ENCODE measurements at places on chromosomes 6 and 20. TPM values are rescaled to one million over a fixed set of nuclear protein-coding genes. Genes with fewer than 3 reads are reported as not detected.
A peak's percentile ranks its signal among the peaks of the same experiment; 100 is the strongest.

DNA sequence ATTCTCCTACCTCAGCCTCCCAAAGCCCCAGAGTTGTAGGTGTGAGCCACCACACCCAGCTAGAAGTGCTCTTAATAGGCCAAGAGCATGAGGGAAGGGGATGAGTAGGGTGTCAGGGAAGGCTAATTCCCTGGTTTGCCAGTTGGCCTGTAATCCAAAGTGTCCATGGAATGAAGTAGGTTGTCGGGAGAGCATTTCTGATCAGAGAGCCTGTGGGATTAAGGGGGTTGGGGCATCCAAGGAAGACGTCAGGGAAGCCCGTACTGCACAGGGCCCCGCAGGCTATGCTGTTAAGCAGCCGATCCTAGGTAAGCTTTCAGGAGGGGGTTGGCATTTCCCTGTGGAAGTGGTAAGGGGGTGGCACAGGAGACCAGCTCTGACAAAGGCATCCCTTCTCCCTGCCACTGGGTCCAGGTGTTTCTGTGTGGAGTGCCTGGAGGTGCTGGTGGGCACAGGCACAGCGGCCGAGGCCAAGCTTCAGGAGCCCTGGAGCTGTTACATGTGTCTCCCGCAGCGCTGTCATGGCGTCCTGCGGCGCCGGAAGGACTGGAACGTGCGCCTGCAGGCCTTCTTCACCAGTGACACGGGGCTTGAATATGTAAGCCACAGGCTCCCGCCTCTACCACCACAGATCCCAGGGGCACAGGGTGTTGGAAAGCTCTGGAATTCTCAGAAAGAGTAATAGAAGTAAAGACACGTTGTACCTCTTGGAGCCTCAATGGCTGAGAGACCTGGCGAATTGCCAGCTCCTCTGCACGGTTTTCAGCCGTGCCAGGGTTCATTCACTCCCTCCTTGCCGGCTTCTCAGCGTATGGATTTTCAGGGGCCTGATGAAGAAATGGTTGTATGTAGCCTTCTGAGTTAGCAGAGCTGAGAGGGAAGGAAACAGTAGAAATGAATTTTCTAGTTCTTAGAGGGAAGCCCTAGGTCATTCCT lies 21.4 kb upstream of the MAPRE1 start:
- DNase-seq: no peak

DNA sequence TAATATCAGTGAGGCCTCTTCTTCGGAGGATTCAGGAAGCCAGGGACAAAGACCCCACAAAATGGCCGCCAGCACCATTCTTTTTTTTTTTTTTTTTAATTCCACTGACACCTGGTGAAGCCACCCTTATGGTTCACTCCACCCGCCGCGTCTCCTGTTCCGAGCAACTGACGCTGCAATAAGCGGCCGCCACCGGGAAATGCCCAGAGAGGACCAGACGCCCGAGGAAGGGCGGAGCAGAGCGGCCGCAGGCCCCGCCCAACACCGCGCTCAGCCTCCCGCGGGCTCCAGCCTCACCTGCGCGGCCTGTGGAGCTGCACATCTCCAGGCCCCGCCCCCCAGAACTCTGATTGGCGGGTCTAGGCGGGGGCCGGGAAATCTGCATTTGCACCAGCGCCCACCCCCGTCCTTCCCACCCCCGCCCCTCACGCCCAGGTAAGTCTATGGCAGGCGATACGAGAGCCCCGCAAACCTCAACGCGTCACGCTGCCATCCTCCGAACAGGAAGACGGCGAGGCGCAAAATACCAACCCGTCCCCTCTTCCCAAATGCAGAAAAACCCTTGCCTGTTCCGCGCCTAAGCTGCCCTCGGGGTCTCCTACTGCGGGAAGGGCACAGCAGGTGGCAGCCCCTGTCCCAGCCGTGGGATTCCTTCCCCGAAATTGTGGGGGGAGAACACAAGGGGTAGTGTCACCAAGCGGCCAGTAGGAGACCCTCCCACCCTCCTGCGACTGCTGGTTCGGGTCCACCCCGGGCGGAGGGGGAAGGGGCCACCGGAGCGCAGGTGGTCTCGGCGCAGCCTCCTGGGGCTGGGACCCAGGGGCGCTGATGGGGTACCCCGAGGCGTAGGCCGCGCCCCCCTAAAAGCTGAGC lies 960 bp downstream of the ATP9A start:
- DNase-seq: peak; percentile 88

- DNase-seq: no peak
Measured at GRCh38 chr6:13113376-13113775, 215.0 kb downstream of the TBC1D7 start.

DNA sequence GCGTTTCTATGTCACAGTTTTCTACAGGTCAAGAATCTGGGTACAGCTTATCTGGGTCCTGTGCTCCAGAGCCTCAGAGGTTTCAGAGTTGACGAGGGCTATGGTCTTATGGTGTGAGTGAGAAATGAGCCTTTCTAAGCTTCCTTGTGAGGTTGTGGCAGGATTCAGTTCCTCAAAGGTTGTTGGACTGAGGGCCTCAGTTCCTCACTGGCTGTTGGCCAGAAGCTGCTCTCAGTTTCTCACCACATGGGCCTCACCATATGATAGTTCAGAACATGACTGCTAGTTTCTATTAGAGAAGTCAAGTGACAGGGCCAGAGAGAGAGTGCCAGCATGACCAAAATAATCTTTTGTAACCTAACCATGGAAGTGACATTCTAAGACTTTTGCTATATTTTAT lies 96.1 kb downstream of the NUS1 start:
- no peak for DNase-seq

GRCh38 chr6:114362957-114363356 lies 20.1 kb upstream of the HS3ST5 start:
- DNase-seq: no peak

DNA sequence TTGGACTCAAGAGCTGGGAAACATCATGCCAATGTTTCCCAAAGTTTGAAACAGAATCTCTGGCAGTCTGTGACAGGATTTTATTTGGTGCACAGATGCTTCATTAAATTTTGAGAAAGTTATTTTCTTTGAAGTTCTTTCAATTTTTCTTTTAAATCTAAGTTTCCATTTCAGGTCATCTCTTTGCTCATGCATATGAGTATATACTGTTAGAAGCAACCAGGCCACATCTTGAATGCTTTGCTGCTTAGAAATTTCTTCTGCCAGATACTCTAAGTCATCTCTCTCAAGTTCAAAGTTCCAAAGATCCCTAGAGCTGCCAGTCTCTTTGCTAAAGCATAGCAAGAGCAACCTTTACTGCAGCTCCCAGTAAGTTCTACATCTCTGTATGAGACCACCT lies 59.1 kb upstream of the CCDC28A start:
- DNase-seq: no peak

DNA sequence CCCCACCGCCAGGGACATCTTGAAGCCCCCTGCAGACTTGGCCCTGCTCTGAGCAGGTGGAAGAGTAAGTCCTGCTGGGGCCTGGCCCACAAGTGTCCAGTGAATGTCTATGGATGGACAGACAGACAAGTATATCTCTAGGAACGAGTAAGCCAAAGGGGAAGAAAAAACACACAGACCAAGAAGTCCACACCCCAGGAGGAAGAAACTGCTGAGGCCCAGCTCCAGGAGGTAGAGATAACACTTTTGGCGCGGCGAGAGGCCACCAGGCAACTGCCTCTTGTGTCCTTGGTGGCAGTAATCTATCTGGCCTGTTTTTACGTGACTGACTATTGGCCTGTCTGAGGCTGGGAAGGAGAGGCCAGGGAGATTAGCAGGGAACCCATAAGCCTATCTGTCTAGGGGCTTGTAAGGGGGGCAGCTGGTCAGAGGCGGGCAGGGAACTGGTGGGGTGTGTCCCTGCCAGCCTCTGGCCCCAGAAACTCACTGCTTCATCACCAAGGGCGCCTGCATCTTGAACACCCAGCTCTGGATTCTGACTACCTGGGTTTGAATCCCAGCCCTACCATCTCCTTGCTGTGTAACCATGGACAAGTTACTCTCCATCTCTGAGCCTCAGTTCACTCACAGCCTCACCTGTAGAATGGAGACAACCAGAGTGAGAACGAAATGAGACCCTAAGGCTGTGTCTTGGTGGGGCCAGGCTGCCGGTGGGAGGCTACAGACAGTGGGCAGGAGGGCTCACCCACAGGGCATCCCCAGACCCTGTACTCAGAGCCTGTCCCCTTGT lies 31.3 kb downstream of the C20orf203 start:
- DNase-seq: no peak

DNA sequence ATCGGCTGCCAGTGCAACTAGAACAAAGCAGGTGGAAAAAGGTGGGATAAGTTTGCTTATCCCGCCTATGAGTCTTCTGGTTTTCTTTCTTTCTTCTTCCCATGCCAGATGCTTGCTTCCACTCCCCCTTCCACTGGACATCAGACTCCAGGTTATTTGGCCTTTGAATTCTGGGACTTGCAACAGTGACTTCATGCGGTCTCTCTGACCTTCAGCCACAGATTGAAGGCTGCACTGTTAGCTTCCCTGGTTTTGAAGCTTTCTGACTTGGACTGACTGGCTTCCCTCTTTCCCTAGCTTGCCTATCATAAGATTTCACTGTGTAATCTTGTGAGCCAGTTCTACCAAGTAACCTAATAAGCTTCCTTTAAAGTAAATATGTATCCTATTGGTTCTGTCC lies 878.4 kb upstream of the GJE1 start:
- no peak for DNase-seq

DNA sequence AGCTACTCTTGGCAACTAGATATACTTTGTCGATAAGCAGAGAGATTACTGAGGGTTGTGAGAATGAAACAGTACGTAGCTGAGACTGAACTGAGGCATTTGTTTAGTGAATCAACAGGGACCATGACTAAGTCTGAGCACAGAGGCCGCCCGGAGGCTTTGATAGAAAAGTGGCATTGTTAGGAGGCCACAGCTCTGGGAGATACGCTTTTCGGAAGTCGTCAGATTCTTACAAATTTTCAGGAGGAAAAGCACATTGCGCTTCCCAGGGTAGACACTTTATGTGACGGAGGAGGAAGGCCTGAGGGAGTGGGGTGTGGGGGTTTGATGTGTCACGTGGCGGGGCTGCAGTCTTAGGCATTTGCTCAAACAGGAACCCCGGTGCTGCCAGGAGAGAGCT lies 69.4 kb downstream of the PSMG4 start:
- DNase-seq: no peak

- DNase-seq: no peak
Measured at GRCh38 chr6:13012296-13012695, 295.7 kb downstream of the PHACTR1 start.

GRCh38 chr20:35891375-35891774 lies 62.9 kb downstream of the SCAND1 start:
- DNase-seq: no peak

DNA sequence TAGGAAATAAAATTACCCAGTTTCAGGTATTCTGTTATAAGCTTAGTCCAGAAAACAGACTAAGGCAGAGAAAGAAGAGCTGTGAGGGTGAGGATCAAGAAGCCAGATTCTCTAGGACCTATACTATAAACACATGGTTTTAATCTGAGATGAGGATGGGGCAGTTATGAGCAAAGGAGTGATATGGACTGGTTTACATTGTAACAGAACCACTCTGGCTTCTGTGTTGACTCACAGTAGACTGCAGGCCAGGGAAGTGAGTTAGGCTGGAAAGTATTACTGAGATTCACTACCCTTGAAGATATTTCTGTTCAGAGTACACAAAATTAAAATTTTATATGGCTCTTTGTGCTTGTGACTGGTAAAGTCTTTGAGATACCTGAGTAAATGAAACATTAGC lies 3.2 kb upstream of the RWDD1 start:
- DNase-seq: no peak

GRCh38 chr6:24517659-24518543 lies 23.1 kb downstream of the ALDH5A1 start:
- no peak for DNase-seq

GRCh38 chr6:89110284-89110683 lies 7.6 kb downstream of the SRSF12 start:
- DNase-seq: no peak

Gene ADTRP
- 42.4 TPM for total RNA-seq
